Mesenchymal stem cell (in vitro differentiated cells and primary cell): ENCODE measurements at places on chromosomes 3 and 15.

DNA sequence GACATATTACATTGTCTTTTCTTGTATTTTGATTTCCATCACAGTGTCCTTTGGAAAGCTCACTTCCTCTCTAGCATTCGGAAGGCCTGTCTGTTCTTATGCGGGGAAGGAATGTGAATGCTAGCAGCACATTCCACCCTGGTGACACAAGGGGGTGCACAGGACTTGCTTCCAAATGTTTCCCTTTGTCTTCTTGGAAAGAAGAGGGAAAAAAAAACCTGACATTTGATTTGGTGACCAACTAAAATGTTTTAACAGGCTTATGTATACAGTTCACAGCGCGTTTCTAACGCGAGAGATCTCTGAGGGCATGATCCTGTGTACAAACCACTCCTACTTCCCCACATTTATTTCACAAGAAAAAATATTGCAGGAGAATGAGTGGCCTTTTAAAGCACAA, 107.6 kb upstream of the FXR1 start:
- DNase-seq: peak; percentile 13

DNA sequence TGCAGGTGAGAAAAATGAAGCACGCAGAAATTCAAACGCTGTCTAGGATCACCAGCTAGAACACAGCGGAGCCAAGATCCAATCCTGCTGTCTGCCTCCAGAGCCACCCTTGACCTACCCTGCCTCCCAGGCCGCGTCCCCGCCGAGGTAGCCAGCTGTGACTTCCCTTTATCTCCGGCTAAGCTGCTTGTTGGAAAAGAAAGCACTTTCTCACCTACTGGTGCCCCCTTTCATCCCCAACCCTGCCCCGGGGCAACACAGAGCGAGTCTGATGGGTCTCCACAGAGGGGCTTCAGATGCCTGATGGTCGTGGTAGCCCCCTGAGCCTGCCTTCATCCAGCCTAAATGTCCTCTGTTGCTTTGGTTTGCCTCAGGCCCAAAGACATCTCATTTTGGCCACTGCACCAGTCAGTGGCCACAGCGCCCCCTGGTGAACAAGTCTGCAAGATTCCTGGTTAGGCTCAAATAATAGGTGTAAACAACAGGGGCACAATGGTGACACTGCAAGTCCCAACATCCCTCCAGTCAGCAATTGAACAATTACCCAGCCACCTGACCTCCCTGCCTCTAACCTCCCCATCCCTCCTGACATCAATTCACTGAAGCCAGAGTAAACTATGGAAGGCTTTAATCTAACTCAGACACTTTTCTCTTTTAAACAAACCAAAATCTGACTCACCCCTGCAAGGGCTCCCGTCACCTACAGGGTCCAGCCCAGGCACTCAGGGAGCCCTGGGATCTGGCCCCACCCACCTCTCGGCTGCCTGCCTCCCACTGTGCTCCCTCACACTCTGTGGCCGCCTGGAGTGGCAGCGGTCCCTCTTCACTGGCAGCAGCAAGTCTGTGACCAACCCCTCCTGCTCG, 27.3 kb upstream of the BCL2L10 start:
- DNase-seq: peak; percentile 77

DNA sequence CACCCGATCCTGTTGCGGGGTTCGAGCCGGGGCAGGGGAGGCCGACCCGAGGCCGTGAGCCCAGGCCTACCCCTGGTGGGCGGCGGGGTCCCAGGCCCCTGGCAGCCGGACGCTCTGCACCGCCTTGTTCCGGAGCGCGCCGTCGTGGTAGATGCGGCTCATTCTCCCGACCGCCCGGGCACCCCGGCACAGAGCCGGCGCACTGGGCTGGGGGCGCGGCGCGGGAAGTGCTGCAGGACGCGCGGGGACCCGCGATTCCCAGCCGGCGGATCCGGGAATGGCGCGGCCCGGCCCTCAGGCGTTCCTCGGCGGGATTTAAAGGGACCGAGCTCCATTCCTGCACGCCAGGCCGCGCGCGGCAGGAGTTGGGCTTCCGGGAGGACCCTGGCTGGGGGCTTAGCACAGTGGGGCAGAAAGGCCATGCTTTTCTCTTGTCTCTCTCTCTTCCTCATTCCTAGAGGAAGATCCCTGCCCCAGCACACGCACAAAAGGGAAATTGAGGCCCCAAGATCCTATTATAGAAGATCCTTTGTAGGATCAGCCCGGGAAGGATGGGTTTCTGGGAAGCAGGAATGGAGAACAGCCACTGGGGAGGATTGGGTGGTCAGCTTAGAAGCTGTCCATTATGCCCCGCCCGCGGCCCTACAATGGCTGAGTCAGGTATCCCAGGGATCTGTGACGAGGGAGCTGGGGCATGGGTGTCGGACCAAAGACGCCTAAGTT, at the start of gene ARPIN:
Gene ARPIN, minus strand, starts transcription at position 279 of the 723 bp plus-strand sequence. Its CDS starts 117 bp downstream, at position 162.
- DNase-seq: peak; percentile 50

DNA sequence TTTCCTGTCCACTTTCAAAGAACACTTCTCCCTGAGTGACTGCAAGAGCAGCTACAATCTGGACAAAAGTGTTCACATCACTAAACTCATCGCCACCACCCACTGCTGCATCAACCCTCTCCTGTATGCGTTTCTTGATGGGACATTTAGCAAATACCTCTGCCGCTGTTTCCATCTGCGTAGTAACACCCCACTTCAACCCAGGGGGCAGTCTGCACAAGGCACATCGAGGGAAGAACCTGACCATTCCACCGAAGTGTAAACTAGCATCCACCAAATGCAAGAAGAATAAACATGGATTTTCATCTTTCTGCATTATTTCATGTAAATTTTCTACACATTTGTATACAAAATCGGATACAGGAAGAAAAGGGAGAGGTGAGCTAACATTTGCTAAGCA, 1.8 kb downstream of the CCRL2 start:
- no peak for DNase-seq

DNA sequence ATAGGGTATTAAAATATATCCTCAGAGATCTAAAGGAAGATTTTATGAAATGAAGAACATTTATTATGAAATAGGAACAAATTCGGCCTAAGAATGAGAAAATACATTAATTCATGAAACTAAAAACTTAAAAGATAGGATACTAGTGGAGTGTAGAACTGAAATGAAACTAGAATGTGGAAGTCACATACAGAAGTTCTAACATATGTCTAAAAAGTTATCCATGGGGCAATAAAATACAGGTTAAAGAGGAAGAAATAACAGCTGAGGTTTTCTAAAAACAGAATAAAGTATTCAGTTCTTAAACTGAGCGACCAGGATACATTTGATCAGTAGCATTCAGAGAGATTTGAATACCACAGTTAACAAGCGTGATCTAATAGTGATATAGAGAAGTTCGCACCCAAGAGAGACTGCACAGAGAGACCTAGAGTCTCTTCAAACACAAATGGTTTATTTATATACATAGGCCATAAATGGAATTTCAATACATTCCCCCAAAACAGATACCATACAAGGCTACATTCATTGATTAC, 85.9 kb downstream of the FEZF2 start:
- DNase-seq: no peak

DNA sequence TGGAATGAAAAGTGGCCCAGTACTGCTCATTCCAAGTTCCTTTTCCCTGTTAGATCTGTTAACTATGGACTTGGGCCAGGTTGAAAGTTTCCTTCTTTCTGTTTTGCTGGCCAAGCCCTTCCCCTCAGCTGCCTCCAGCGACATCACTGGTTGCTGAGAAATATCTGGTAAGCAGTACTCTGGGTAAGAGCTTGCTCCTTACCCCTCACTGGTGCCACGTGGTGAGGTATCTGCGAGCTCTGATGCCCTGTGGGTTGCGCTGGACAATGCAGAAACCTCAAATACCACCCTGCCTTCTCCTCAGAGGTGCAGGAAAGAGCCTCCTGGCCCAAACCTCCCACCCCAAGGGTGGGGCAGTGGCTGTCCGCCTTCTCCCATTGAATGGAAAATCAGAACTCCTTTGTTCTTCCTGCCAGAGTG, 42.9 kb upstream of the APH1B start:
- DNase-seq: peak; percentile 64

GRCh38 chr3:123372686-123373473, 76.0 kb downstream of the ADCY5 start:
- DNase-seq: no peak

DNA sequence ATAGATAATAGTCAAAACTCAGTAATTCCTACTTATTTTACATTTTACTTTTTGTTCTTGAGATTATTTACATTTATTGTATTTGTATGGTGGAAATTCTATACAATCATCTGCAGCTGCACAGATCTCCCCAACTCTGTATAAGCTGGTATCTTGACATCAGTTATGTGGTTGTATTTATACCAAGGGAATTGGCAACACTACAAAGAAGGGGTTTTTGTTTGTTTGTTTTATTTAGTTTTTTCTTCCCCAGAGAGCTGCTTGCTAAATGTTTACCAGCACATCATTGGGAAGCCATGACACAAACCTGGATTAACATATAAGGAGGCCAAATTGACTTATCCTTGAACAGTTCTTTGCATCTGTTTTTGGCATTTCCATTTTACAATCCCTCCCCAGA, 389.2 kb upstream of the KCNMB2 start:
- no peak for DNase-seq
